SW 1271 (cell line): ENCODE measurements at places on chromosomes 7 and 10.

- DNase-seq = no peak
Measured at GRCh38 chr10:118116715-118117449, 70.1 kb upstream of the RAB11FIP2 start.

- no peak for DNase-seq
Measured at GRCh38 chr10:17453373-17454091, 863 bp downstream of the ST8SIA6 start.

DNA sequence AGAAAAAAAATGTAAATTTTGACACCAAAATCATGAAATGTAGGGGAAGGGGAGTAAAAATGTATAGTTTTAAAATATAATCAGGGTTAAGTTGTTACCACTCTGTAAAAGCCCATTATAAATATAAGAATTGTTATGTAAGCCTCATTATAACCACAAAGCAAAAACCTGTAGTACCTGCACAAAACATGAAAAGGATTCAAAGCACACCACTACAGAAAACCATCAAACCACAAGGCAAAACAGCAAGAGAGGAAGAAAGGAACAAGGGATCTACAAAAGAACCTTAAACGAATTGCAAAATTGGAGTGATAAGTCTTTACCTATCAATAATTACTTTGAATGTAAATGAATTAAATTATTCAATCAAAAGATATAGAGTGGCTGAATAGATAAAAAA lies 41.0 kb upstream of the CDK6 start:
- DNase-seq = no peak

GRCh38 chr10:43204042-43204942 lies 62.6 kb downstream of the RASGEF1A start:
- no peak for DNase-seq

DNA sequence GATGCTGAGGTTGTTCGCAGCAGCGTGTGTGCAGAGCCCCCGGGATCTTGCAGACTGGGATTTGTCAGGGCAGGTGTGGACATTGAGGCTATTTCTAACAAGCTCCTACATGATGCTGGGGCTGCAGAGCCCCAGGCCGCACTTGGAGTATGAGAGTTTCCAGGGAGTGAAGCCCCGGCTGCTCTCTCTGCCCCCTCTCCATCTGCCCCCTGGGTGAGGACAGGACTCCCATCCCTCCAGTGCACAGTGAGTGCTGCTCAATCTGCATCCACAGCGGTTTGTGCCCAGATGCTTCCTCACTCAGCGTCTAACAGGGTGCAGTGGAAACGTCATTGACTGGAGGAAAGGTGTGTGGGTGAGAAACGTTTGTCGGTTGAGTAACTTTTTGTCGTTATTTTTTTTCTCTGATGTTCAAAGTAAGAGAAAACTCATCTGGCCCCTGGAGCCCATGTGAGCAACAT lies 25.3 kb downstream of the IL2RA start:
- DNase-seq = no peak
